D341Med (cell line): ENCODE measurements at places on chromosomes 2 and 18.
A peak's percentile ranks its signal among the peaks of the same experiment; 100 is the strongest.

DNA sequence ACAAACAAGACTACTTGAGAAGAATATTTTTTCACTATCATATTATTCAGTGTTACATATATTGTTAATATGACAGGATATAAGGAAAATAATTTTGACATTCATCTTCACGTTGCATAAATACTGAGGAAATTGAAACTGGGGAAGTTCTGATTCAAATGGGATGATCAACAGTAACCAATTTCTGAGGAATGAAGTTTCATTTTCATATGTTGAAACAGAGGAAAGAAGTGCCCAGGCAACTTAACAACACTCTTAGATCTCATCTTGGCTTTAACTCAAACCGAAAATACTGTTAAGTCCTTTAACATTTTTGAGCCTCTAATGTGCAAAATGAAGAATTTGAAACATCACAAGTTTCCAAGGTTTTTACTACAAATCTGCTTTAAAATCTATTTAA lies 612.2 kb upstream of the VRK2 start:
- DNase-seq: no peak

GRCh38 chr18:75016025-75016717 lies 192.8 kb downstream of the PTGR3 start:
- no peak for DNase-seq

DNA sequence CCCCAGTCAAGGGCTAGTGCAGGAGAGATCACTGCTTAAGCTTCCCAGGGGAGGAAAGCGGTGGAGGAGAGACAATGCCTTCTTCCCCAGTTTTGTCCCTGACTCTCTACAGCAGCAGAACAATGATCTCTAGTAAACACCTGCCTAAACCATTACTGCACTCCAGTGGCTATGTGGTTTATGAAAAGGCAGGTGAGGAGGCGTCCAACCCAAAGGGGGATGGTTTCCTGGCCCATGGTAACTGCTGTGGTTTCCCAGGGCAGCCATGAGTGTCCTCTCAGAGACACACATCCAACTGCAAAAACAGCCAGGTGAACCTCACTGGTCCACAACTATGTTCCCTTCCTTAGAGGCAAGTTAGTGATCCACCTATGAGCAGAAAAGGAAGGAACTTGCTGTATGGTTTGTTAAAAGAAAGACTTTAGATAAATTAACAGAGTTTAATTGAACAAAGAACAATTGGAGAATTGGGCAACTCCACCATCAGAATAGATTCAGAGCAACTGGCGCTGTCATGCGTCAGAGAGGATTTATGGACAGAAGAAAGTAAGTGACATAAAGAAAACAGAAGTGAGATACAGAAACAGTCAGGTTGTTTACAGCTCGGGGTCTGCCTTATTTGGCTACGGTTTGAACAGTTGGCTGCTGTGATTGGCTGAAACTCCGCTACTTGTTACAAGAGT lies 4.8 kb upstream of the TTC39C start:
- no peak for DNase-seq

DNA sequence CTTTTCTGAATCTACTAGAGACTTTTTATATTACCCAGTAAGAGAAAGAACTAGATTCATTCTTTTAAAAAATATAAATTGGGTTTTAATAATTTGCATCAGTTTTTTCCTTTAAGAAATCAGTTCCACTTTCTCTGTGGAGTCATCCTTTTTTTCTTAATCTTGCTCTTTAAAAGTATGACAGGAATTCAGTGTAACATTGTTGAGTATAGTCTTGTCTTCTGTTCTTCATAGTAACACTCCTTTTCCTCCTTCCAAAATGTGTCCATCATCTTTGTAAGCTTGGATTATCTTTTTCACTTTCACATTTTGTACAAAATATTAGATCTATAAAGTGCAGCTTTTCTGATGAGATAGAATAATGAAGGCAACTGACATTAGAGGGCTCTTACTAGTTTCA lies 135.4 kb downstream of the HAUS1 start:
- DNase-seq: no peak

DNA sequence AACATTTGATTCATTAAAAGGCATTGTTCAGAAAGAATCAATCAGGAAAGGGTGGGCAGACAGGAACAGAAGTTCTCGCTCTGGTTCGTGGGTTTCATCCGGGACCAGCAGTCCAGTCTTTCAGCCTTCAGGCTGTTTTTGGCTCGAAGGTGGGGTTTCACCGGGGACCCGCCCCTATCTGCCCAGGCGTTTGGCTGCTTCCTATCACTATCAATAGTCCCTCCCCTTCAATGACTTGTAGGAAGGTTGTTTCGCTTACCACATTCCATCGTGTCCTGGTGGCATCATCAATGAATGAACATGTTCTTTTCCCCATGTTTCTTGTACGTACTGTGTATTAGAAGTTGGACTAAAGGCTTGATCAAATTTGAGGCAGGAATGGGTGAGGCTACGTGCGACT lies 130.3 kb downstream of the NEDD4L start:
- no peak for DNase-seq

DNA sequence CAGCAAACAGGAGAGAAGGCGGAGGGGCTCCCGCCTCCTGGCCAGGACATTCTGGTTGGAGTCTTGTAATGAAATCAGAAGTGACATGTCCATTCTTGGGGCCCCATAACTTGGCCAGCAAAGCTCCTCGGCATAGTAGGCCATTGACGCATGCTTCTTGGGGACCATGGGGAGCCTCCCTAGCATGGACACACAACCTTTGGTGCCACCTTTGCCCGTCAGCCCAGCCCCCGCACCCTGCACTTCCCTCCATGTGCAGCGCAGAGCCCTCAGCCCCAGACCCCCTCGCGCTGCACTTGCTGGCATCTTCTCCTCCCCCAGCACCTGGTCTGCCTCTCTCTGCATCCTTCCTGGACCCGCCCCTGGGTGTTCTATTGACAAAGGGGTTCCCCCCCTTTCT lies 23.1 kb downstream of the DCDC2C start:
- DNase-seq: no peak

- no peak for DNase-seq
Observed at GRCh38 chr2:80393991-80394390, 89.4 kb upstream of the LRRTM1 start.

- no peak for DNase-seq
Observed at GRCh38 chr2:11215407-11215806, 60.1 kb downstream of the SLC66A3 start.

DNA sequence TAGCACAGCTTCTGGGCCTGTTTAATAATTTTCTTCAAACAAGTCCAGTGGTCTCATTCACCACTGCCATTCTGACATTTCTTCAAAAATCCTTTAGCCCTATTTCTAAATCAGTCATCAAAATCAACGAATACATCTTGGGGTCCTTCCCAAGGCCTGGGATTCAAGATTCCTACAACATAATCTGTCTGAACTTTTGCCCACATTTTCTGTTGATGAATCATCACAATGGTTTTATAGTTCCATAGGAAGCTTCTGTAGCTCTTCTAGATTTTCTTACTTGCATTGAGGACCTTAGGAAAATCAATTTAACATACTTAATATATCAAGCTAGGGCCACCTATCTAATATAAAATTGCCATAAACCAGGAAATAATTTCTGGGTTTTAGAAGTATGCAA lies 811.8 kb upstream of the ACVR2A start:
- DNase-seq: no peak

GRCh38 chr2:147558620-147559019 lies 286.2 kb upstream of the ACVR2A start:
- DNase-seq: no peak

GRCh38 chr2:214019973-214020345 lies 390.9 kb upstream of the VWC2L start:
- no peak for DNase-seq

DNA sequence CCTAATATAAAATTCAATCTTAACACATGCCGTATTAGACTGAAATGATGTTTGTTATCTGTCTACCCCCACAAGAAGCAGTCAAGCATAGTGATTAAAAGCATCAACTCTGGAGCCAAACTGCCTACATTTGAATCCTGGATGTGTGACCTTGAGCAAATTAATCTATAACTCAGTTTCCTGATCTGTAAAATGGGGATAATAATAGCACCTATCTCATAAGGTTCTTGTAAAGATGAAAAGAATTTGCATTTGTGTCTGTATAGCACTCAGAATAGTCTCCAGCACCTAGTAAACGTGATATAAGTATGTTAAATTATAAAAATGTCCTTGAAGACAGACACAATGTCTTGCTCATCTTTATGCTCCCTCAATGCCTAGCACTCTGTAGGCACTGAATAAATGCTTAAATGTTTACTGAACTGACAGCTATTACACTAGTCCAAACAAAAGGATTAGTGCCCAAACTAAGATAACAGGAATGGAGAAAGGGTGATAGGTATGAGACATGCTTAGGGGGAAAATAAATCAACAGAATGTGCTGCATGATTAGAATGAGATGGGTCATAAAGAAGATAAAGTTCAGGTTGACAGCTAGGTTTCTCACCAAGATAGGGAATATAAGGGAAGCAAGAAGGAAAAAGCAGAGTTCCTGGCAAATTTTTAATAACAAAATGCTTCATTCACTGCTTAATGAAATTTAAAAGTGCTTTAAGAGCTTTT lies 180.6 kb downstream of the ATAD2B start:
- DNase-seq: no peak

DNA sequence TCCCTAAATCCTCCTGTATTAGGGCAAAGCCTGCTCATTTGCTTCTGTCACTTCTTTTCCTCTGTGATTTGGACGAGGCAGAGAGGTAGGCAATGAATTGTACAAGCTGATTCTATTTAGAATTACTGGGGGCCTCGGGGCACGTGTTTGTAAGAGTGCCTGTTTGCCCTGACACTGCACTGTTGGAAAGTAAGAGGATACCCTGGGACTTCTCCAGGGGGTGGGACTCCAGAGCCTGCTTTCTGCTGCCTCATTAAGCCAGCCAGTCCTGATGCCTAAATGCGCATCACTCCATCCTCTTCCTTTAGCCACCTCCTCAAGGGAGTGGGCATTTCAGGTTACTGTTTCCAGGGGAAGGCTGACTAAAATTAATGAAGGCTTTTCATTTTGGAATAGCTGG lies 134.3 kb downstream of the TDRD15 start:
- DNase-seq: no peak

DNA sequence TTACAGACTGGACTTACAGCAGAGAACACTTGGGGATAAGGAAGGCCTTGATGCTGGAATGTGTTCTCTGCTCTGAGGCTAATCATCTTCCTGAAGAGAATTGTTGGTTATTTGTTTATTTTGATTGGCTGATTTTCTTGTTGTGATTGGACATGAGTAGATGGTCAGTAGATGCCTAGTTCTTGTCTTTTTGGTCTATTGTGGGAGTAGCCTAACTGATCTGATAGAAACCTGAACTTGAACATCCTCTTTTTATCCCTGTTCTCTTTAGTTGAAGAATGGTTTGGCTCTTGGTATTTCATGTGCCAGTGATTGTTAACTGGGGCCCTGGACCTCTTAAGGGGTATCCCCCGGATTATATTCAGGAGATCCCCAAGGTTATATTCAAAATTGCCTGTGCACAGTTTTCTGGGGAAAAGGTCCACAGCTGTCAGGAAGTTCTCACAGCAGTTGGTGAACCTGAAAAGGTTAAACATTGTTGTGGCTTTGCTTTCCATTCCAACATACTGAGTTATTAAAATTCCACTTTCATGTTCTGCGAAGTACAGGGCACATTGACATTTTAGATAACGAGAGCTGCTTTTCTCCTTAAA lies 13.6 kb downstream of the TWSG1 start:
- DNase-seq: no peak

- no peak for DNase-seq
Observed at GRCh38 chr2:125227843-125228392, 1202.8 kb downstream of the CNTNAP5 start.

DNA sequence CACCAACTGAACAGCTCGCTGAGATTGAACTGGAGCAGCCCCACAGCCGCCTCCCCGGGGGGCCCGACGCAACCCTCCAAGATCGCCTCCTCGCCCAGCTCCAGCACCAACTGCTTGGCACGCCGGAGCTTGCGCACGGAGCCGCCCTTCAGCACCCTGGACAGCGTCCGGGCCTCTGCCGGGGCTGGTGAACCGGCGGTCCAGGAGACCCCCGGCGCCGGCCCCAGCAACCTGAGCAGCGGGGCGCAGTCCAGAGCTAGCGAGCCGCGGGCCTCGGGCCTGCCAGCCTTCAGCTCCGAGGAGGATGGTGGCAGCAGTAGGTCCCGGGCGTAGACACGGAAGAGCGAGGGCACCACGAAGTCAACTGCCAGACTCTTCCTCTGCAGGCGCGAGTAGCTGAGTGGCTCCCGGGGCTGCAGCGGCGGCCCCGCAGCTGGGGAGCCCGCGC lies 1.2 kb downstream of the ALK start:
- DNase-seq: peak; percentile 45

DNA sequence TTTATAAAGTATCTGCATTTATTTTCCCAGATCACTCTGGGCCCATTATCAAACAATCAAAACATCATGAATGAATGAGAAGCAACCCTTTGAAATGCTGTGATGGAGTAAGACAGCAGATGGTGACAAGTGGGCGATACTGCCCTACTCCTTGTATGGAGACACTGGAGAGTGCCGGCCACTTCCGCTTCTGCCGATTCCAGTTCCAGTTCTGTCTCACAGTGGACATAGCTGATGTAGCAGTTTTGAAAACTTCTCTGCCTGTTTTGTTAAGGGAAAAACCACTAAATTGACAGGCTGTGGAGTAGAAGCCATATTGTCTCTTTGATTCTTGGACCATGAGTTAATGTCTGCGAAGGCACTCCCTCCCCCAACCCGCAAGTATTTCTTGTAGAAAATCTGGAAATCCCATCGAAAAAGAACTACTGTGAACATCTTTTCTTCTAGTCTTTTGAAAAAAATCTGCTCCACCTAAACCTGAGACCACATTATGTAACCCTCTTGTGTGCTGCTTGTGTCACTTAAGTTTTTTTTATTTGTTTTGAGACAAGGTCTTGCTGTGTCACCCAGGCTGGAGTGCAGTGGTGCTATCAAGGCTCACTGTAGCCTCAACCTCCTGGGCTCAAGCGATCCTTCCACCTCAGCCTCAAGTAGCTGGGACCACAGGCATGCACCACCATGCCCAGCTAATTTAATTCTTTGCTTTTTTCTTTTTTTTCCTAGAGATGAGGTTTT lies 133.5 kb downstream of the TANC1 start:
- DNase-seq: no peak

GRCh38 chr2:235533198-235533597 lies 39.4 kb downstream of the AGAP1 start:
- no peak for DNase-seq
